LHCN-M2 (cell line): ENCODE measurements at places on chromosomes 2 and 18. TPM values are rescaled to one million over a fixed set of nuclear protein-coding genes. Genes with fewer than 3 reads are reported as not detected.
A peak's percentile ranks its signal among the peaks of the same experiment; 100 is the strongest.

The CNGA3 gene
- 0.23 and 0.58 TPM in 2 replicates for total RNA-seq

The ZC3H15 gene
- 67.6 and 79.1 TPM in 2 replicates for total RNA-seq

The COL6A3 gene
- 5.2 and 9.2 TPM in 2 replicates for total RNA-seq

The MC2R gene
- total RNA-seq: not detected in 2 replicates

The RESP18 gene
- not detected in 2 replicates for total RNA-seq

The CXCR4 gene
- total RNA-seq: not detected in 2 replicates

The DSC1 gene
- total RNA-seq: not detected in 2 replicates

The ACOXL gene
- not detected in 2 replicates for total RNA-seq

The TTLL4 gene
- total RNA-seq: 10.1 and 12.1 TPM in 2 replicates

The GNAL gene
- total RNA-seq: 0.17 and 0.58 TPM in 2 replicates

The SAP130 gene
- total RNA-seq: 11.3 and 16.0 TPM in 2 replicates

The MFSD2B gene
- total RNA-seq: 0.51 TPM in 1 of 2 replicates, not detected in the other

DNA sequence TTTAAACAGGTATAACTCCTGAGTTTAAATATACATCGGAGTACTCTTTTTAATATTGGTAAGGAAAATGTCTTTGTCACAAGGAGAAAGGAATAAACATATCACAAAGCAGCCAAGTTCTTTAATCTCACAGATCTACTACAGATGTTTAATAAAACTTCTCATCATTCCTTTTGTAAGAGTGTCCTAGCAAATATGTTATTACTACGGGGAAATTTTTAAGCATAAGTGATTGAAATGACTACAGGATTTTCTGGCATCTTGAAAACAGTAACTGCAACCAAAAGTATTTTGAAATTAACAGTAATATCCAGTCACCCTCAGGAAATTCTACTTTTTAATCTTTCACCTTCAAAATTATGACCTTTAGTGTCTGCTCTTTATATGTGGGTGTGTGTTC is 403.1 kb downstream of the IRS1 start:
- DNase-seq: no peak

- no peak for DNase-seq
Observed at GRCh38 chr18:23456835-23457234, 3.7 kb downstream of the RIOK3 start.

DNA sequence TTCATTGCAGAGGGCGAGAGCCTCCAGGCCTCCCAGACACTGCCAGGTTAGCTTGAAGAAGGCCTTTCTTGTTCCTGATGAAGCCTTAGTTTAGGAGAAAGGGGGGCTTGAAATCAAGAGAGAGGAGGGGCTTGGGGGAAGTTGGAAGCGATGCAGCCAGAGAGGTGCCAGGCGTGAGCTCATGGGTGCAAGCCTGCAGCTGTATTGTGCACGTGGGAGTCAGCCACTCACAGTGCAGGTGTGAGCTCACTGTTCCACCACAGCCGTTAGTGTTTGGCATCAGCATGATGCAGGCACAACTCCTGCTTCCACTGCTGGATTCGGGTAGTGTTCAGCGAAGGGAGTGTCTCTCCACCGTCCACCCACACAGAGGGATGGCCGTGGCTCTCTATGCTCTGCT is 68.4 kb upstream of the ALPP start:
- DNase-seq: no peak

GRCh38 chr2:2389215-2389614 is 58.1 kb upstream of the MYT1L start:
- DNase-seq: no peak

GRCh38 chr2:238100821-238101771 is 956 bp downstream of the ESPNL start:
- no peak for DNase-seq

GRCh38 chr2:74564222-74564621 is 9.7 kb downstream of the DOK1 start:
- DNase-seq: no peak

GRCh38 chr2:70895998-70896764 is 39.5 kb upstream of the ATP6V1B1 start:
- DNase-seq: no peak

- DNase-seq: no peak
Observed at GRCh38 chr2:207734636-207735512, 23.4 kb downstream of the CCNYL1 start.

GRCh38 chr2:11254100-11254536 is 90.3 kb downstream of the ROCK2 start:
- no peak for DNase-seq

- DNase-seq: no peak
Observed at GRCh38 chr18:63757541-63757940, 17.7 kb upstream of the SERPINB7 start.

DNA sequence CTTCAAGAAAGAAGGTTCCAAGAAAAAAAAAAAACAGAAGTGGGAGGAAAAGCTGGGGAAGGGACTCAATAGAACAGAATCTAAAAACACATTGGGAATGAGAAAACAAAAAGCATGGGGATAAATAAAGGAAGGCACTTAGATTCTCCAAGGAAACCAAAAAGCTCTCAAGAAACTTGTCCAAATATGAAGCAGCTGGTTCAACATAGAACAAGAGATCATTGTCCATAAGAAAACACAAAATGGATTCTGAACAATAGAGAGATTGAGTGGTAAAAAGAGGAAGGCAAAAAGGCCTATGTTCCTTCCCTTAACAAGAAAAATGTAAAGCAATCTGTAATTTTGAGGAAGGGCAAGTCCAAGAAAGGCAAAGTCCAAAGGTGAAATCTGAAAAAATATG is 32.9 kb upstream of the ALK start:
- DNase-seq: no peak

- peak; percentile 74 for DNase-seq
Observed at GRCh38 chr2:230714136-230714480, 1.5 kb downstream of the CAB39 start.

DNA sequence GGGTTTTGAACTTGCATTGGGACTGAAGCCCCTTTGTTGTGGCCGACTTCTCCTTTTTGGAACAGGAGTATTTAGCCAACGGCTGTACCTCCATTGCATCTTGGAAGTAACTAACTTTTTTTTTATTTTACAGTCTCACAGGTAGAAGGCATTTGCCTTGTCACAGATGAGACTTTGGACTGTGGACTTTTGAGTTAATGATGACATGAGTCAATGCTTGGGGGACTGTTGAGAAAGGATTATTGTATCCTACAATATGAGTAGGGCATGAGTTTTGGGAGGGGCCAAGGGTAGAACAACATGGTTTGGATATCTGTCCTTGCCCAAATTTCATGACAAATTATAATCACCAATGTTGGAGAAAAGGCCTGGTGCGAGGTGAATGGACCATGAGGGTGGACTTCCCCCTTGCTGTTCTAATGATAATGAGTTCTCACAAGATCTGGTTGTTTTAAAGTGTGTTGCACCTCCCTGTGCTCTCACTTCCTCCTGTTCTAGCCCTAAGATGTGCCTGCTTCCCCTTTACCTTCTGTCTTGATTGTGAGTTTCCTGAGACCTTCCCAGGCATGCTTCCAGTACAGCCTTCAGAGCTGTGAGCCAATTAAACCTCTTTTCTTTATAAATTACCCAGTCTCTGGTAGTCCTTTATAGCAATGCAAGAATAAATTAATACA is 1269.4 kb upstream of the CHAC2 start:
- DNase-seq: no peak

DNA sequence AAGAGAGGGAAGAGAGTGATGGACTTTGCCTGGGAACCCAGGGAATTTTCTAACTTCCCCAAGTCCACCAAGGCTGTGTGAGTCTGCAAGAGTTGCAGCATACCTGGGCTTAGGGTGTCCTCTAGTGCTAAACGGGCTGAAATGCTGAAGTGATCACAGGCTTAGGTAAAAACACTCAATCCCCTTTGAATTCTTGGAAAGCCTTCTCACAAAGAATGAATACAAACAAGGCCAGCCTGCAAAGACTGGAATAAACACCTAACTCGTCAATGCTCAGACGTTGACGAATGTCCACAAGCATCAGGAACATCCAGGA is 30.0 kb upstream of the BMP10 start:
- DNase-seq: peak; percentile 2

GRCh38 chr2:85926931-85927661 is 38.3 kb upstream of the ST3GAL5 start:
- DNase-seq: peak; percentile 50

- DNase-seq: peak; percentile 77
Observed at GRCh38 chr2:173708806-173709205, 256.4 kb downstream of the SP3 start.

GRCh38 chr2:62364791-62365528 is 141.0 kb downstream of the TMEM17 start:
- no peak for DNase-seq

DNA sequence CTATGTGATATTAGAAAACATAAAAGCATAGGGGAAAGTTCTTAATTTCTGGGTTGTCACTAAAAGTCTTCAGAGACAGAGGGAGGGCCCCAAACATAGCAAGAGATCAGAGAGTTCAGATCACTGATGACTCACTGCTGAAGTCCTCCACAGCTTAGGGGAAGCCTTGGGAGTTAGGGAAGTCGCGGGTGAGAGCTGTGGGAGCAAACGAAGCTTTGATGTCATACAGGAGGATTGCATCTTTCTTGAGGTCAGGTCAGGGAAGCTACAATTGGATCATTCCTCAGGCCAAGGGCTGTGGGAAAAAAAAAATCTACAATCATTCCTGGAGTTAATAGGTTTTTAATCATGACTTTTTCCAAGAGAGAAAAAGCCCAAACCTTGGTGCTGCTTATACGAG is 96.2 kb downstream of the COPS8 start:
- peak; percentile 85 for DNase-seq

DNA sequence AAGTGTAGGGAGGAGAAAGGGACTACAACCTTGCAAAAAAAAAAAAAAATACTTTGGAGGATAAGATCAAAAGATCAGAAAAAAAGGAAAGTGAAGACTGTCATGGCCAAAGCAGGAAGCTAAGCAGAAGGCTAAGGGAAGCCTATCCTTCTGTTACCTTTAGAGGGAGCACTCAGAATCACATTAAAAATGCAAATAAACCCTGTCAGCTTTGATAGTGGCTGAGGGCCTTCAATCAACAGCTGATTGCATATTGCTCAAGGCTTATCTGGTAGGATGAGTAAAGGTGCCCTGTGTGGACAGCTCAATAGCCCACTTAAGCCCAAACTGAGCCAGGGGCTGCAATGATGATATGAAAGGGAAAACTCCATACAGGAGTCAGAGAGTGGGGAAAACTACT is 1021.2 kb downstream of the LRP1B start:
- DNase-seq: peak; percentile 37

- DNase-seq: peak; percentile 100
Observed at GRCh38 chr2:227817850-227818674, 4.4 kb downstream of the CCL20 start.

- peak; percentile 56 for DNase-seq
Observed at GRCh38 chr2:156437272-156437930, 1.2 kb downstream of the GPD2 start.

- DNase-seq: peak; percentile 90
Observed at GRCh38 chr2:207143215-207144172, 22.3 kb downstream of the KLF7 start.

GRCh38 chr2:23273786-23274185 is 111.2 kb upstream of the KLHL29 start:
- DNase-seq: peak; percentile 89

- peak; percentile 76 for DNase-seq
Observed at GRCh38 chr2:28231110-28231631, 161.5 kb upstream of the FOSL2 start.

DNA sequence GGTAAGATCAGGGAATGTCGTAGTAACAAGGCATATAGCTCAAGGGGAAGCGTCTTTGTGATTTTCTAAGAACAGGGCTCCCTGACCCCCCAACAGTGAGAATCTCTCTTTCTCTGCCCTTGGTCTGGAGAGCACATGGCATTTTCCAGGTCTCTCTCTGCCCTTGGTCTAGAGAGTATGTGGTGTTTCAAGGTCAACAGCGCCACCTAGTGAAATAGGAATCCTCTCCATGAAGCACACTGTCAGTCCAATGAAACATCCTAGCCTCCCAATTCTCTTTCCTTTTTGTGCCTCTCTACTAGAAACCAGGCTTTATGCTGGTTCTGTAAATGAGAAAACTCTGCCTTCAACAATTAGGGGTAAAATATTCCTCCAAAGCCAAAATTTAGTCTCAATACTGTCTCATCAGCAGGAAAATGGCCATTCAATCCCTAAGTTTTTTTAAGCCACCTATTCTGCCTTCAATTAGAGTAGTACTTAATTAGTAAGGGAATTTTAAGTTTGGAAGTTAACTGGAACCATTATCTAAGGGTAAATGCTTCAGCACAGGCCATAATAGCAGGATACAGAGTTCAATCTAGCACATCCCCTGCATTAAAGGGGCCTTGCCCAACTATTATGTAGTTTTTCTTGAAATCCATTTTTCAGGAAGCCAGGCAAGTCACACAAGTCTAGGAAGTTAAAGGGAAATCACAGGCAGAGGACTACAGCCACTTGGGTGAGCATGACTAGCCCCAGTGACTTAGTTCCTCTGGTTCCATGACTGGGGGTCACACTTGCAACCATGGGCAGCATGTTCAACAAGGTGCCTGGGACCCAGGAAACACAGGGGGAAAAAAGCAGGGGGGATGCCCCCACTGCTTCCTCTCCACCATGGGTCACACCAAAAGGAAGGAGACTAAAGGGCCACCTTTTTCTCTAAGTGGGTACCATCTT is 12.4 kb downstream of the DYM start:
- peak; percentile 44 for DNase-seq

- no peak for DNase-seq
Observed at GRCh38 chr2:25251422-25252273, 83.3 kb upstream of the POMC start.

GRCh38 chr2:96764253-96764637 is 3.5 kb downstream of the CNNM4 start:
- no peak for DNase-seq

DNA sequence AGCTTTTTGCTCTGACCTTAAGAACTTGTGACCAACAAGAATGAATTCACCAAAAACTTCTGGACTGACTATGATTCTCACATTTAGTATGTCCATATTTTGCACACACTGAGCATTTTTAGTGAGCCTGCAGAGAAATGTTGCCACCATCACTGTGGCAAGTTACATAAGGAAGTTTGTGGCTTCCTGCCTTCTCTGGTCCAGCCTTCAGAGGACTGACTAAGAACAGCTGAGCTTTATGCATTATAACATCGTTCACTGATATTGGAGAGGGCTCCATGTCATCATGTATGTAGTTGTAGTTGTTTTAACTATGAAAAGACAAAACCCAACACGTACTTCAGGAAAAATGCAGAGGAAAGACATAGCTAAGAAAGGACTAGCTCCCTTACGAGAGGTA is 218.0 kb upstream of the CRIM1 start:
- no peak for DNase-seq

GRCh38 chr2:3183766-3184165 is 193.9 kb downstream of the EIPR1 start:
- no peak for DNase-seq

DNA sequence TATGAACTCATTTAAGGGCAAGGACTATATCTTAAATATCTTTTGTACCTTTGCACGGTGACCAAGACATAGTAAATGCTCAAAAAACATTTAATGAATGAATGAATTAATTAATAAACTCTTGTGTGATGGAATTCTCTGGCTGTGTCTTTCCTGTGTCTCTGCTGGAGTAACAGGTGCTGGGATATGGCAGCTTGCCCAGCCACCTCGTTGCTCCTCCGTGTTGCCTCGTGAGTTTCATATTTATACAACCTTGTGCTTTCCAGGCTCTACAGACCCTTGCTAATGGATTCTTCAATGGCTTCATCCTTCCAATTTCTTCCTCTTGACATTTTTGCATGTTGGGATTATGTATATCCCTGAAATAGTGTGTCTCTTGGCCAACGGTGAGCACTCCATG is 30.4 kb downstream of the CTAGE1 start:
- DNase-seq: no peak
